H1 (cell line): ENCODE measurements at places on chromosomes 1 and 21. TPM values are rescaled to one million over a fixed set of nuclear protein-coding genes. Genes with fewer than 3 reads are reported as not detected.
A peak's percentile ranks its signal among the peaks of the same experiment; 100 is the strongest.

DNA sequence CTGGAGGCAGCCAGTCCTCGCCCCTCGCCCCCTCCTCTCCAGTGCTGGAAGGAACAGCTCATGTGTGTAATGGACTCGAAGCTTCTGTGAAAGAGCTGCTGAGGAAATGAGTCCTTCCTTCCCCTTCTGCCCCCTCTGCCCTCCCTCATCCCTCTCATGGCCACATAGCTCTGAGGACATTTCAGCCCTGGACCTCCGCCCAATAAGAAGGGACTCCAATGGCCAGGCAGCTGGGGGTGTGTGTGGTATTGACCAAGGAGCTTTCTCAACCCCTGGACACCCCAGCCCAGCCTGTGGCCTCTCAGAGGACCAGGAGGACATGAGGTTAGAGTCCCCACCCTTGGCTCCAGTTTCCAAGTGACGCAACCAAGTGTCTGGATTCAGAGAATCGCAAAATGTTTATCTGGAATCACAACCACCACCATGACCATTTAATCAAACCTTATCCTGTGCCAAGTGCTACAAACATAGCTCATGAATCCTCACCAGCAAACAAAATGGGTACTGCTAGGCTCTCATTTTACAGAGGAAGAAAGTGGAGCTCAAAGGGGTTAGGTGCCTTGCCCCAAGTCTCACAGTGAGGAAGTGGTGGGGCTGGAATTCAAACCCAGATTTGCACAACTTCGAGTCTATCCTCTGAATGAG, 47.8 kb upstream of the ECE1 start:
- peaks cover 8% of the 10 kb centered on the region for H3K4me1 ChIP-seq
- H3K4me3 ChIP-seq = no peak overlapping the region
- H3K27ac ChIP-seq = no peak overlapping the region
- H3K36me3 ChIP-seq = no peaks in the 10 kb centered on the region
- no peaks in the 10 kb centered on the region for H3K27me3 ChIP-seq
- DNase-seq = no peak

- no peak for DNase-seq
- H3K4me3 ChIP-seq = no peak overlapping the region
- H3K27me3 ChIP-seq = no peaks in the 10 kb centered on the region; the same call in 1 of the 2 replicates
- no peak overlapping the region for H3K27ac ChIP-seq
- H3K4me1 ChIP-seq = peaks cover 6% of the 10 kb centered on the region
Measured at GRCh38 chr1:229109320-229109761, 161.6 kb upstream of the RAB4A start.

- no peak overlapping the region for H3K27ac ChIP-seq
- DNase-seq = no peak
- H3K4me1 ChIP-seq = peaks cover 13% of the 10 kb centered on the region
- no peak overlapping the region for H3K4me3 ChIP-seq
- no peaks in the 10 kb centered on the region for H3K36me3 ChIP-seq
- no peaks in the 10 kb centered on the region for H3K27me3 ChIP-seq
Measured at GRCh38 chr1:229033480-229033879, 237.4 kb upstream of the RAB4A start.

GRCh38 chr1:47568763-47569162, 130.9 kb downstream of the FOXD2 start:
- no peak overlapping the region for H3K4me3 ChIP-seq
- DNase-seq = no peak
- H3K36me3 ChIP-seq = no peaks in the 10 kb centered on the region
- peaks cover 15% of the 10 kb centered on the region for H3K4me1 ChIP-seq

DNA sequence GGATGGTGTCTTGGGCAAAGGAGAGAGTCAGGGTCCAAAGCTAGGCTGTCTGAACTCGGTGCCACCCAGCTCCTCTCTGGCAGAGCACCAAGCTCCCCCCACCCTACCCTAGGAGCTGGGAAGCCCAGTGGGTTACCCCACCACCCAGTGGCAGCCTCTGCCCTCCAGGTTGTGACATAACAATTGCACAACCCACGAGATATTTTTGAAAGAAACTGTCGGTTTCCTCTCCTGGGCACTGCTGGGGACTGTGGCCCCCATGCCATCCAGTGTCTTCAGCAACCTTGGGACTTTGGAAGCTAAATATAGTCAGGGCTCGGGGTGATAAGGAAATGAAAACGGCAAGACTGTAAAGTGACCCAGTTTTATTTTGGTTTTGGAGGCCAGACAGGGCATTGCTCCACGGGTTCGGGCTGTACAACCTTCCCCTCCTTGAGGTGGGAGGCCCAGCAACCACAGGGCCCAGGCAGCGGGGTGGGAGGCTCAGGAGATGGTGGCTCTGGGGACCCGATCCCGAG, 1.4 kb downstream of the CITED4 start:
- H3K27me3 ChIP-seq = peaks cover 16% of the 10 kb centered on the region
- H3K4me1 ChIP-seq = peaks cover 8% of the 10 kb centered on the region
- no peak for DNase-seq
- no peaks in the 10 kb centered on the region for H3K36me3 ChIP-seq
- peak overlapping the region; percentile 53 for H3K4me3 ChIP-seq
- no peak overlapping the region for H3K27ac ChIP-seq

GRCh38 chr1:62809788-62810187, 25.9 kb downstream of the ATG4C start:
- H3K27me3 ChIP-seq = no peaks in the 10 kb centered on the region
- H3K4me1 ChIP-seq = no peaks in the 10 kb centered on the region
- H3K27ac ChIP-seq = no peak overlapping the region
- no peak overlapping the region for H3K4me3 ChIP-seq

DNA sequence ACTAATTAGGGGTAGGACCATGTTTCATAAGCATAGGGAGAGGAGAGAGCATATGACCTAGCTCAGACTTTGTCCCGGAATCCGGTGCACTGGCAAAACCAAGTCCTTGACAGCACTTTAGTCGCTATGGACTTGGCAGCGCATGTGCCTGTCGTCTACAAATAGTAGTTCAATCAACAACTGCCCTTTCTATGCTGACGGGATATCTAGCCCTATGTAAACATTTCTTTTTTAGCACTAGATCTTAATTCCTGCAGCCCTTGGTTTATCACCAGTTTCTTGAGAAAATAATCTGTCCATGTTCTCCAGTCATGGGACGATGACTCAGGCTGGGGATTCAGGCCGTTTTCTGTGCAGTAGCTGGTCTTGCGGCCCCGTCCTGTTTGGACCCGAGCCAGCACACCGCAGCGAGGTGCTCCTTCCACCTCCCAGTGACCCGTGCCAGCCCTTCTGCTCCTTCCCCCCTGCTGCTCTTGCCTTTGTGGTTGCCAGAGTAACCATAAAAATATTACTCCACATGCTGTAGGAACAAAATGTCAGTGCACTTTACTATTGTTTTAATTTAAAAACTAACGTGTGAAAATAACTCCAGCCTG, 8.6 kb upstream of the MT1HL1 start:
- H3K36me3 ChIP-seq = no peaks in the 10 kb centered on the region
- H3K4me1 ChIP-seq = peaks cover 7% of the 10 kb centered on the region
- no peak for DNase-seq
- no peak overlapping the region for H3K27ac ChIP-seq

DNA sequence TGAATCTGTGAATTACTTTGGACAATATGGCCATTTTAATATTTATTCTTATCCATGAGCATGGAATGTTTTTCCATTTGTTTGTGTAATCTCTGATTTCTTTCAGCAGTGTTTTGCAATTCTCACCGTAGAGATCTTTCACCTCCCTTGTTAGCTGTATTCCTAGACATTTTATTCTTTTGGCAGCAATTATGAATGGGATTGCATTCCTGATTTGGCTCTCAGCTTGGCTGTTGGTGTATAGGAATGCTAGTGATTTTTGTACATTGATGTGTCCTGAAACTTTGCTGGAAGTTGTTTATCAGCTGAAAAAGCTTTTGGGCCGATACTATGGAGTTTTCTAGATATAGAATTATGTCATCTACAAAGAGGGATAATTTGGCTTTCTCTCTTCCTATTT, 44.2 kb upstream of the NEGR1 start:
- no peak for DNase-seq
- H3K4me3 ChIP-seq = no peak overlapping the region
- no peak overlapping the region for H3K27ac ChIP-seq

GRCh38 chr1:211420389-211420788, 71.6 kb downstream of the RD3 start:
- no peak overlapping the region for H3K27ac ChIP-seq
- no peak overlapping the region for H3K4me3 ChIP-seq
- no peak for DNase-seq
- H3K27me3 ChIP-seq = no peaks in the 10 kb centered on the region
- H3K36me3 ChIP-seq = no peaks in the 10 kb centered on the region

GRCh38 chr1:157040802-157041201, 4.7 kb downstream of the ARHGEF11 start:
- no peak overlapping the region for H3K4me3 ChIP-seq
- DNase-seq = no peak
- H3K27me3 ChIP-seq = no peaks in the 10 kb centered on the region
- peaks cover 9% of the 10 kb centered on the region for H3K4me1 ChIP-seq

- DNase-seq = no peak
- H3K27ac ChIP-seq = no peak overlapping the region
- H3K36me3 ChIP-seq = no peaks in the 10 kb centered on the region
- H3K4me1 ChIP-seq = no peaks in the 10 kb centered on the region
- no peak overlapping the region for H3K4me3 ChIP-seq
Measured at GRCh38 chr21:42406201-42406621, 2.5 kb downstream of the UBASH3A start.

DNA sequence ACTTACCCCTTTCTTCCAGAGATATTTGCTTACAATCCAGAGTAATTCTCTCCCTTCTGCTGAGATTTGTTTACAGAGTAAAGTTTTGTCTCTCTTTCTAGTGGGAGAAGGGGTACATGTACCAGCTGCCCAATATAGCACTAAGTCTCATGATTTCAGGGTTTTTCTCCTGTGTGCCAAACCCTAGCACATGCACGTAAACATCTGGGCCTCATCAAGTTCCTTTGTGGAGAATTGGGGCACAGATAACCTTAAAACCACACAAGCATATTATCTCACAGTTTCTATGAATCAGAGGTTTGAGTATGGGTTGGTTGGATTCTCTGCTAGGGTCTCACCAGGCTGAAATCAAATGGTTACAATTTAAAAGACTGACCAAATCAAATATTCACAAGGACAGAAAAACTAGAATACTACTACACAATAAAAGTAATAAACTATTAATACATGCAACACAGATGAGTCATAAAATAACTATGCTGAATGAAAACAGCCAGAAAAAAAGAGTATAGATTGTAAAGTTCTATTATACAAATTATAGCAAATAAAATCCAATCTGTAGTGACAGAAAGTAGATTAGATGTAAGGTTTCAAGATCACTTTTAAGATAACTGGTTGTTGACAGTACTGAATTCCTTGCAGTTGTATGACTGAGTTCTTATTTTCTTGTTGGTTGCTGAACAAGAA, 347.4 kb upstream of the PTBP2 start:
- H3K27ac ChIP-seq = no peak overlapping the region
- H3K4me1 ChIP-seq = no peaks in the 10 kb centered on the region
- no peaks in the 10 kb centered on the region for H3K36me3 ChIP-seq
- no peaks in the 10 kb centered on the region for H3K27me3 ChIP-seq
- no peak for DNase-seq

DNA sequence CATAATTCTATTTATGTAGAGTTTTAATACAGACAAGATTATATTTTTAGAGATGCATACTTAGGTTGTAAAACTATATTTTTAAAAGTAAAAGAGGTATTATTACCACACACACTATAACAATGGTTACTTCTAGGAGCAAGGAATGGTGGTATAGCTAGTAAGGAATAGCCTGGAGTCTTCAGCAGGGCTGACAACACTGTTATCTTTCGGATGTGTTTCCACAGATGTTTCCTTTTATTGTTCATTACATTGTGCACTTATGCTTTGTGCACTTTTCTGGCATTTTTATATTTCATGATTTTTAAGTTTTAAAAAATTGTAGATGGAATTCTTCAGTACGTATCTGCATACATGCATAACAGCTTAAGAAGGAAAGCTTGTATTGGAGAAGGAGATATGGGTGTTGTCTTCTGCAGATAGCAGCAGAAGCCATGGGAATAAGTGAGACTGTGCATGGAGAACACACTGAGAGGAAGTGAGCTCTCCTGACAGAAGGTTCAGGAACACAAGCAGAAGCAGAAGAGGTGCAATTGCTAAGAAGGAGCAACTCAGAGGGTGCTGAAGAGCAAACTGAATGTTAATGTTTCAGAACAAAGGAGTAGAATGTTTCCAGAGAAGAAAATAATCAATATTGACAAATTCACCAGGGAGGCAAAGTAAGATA, 91.8 kb downstream of the UCHL5 start:
- H3K27me3 ChIP-seq = no peaks in the 10 kb centered on the region
- no peak for DNase-seq
- no peak overlapping the region for H3K4me3 ChIP-seq
- no peaks in the 10 kb centered on the region for H3K36me3 ChIP-seq
- no peaks in the 10 kb centered on the region for H3K4me1 ChIP-seq

DNA sequence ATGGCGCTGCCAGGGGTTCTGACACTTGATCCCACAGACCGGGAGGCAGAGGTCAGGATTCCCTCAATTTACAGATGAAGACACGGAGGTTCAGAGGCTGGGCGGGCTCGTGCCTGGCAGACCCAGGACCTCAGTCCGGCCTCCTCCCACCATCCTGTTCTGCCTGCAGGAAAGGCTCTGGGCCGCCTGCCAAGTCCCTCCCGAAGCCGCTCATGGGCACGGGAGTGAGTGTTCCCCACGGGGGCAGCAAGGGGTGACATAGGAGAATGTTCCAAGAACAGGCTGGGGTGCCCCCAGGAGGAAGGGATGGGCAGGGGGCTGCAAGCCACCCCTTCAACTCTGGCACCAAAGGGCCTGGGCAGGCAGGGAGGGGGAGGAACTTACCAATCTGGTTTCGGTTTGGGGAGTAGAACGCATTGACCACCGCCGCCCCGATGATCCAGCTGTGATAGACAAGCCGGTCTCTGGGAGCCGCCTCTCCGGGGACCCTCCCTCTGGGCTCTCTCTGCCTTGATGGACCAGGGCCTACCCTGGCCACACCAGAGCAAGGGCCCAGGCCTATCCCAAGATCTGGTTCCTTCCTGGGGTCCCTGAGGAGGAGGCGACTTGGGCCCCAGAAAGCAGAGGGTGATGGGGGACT, 7.5 kb downstream of the PRXL2B start:
- H3K27me3 ChIP-seq = no peaks in the 10 kb centered on the region
- H3K4me1 ChIP-seq = no peaks in the 10 kb centered on the region
- no peak overlapping the region for H3K4me3 ChIP-seq

GRCh38 chr21:42797522-42797921, 81.8 kb downstream of the WDR4 start:
- peaks cover 9% of the 10 kb centered on the region for H3K4me1 ChIP-seq
- no peaks in the 10 kb centered on the region for H3K27me3 ChIP-seq
- no peak overlapping the region for H3K4me3 ChIP-seq
- DNase-seq = no peak
- H3K27ac ChIP-seq = no peak overlapping the region

GRCh38 chr21:31673321-31673912, 13.9 kb downstream of the SOD1 start:
- H3K4me1 ChIP-seq = peaks cover 3% of the 10 kb centered on the region
- H3K27ac ChIP-seq = no peak overlapping the region
- no peaks in the 10 kb centered on the region for H3K36me3 ChIP-seq
- H3K27me3 ChIP-seq = no peaks in the 10 kb centered on the region
- no peak for DNase-seq

- H3K36me3 ChIP-seq = no peaks in the 10 kb centered on the region
- H3K27ac ChIP-seq = no peak overlapping the region
- H3K27me3 ChIP-seq = peaks cover 58% of the 10 kb centered on the region
- peaks cover 31% of the 10 kb centered on the region for H3K4me1 ChIP-seq
Measured at GRCh38 chr1:24925082-24925779, 4.8 kb downstream of the RUNX3 start.

The KRTAP13-1 gene
- total RNA-seq = not detected in 2 replicates

The SYT14 gene
- total RNA-seq = 16.7 and 18.4 TPM in 2 replicates

The WNT3A gene
- 0.10 and 0.19 TPM in 2 replicates for total RNA-seq

The EFNA4 gene
- total RNA-seq = 18.5 and 21.9 TPM in 2 replicates

The SMCP gene
- not detected in 2 replicates for total RNA-seq

The S100A1 gene
- not detected in 2 replicates for total RNA-seq

The S100A11 gene
- 120 and 124 TPM in 2 replicates for total RNA-seq
